ENCODE measurements at places on chromosomes 11 and 22.

- DNase-seq = no peak
These were observed 1235.7 kb downstream of the BRD1 start for GRCh38 chr22:48592066-48592345.

- DNase-seq = no peak
These were observed 98.9 kb downstream of the INSC start for GRCh38 chr11:15213471-15214231.

- no peak for DNase-seq
These were observed 25.6 kb downstream of the APLP2 start for GRCh38 chr11:130095326-130095725.

- no peak for DNase-seq
These were observed 6.8 kb downstream of the C11orf21 start for GRCh38 chr11:2294926-2295290.

GRCh38 chr11:28243581-28243980 is 135.4 kb downstream of the METTL15 start:
- no peak for DNase-seq

DNA sequence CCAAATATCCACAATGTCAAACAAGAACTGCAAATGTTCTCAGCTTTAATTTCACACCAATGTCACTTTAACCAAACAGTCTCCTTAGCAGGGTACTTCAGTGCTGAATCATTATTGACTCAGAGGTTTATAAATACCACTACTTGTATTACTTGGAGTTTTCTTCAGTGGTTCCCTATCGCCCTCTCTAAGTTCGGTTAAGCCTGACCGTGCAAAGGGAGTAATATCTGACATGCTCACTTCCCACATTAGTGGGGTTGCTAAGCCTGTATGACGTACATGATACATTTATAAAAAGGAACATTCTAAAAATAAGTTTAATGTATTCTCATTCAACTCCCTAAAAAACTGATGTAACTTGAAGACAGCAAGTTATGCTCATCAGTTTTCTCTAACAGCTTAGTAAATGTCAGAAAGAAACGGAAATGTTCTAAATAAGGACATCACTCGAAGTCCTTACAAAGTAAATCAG is 93.1 kb upstream of the ZC3H12C start:
- no peak for DNase-seq

DNA sequence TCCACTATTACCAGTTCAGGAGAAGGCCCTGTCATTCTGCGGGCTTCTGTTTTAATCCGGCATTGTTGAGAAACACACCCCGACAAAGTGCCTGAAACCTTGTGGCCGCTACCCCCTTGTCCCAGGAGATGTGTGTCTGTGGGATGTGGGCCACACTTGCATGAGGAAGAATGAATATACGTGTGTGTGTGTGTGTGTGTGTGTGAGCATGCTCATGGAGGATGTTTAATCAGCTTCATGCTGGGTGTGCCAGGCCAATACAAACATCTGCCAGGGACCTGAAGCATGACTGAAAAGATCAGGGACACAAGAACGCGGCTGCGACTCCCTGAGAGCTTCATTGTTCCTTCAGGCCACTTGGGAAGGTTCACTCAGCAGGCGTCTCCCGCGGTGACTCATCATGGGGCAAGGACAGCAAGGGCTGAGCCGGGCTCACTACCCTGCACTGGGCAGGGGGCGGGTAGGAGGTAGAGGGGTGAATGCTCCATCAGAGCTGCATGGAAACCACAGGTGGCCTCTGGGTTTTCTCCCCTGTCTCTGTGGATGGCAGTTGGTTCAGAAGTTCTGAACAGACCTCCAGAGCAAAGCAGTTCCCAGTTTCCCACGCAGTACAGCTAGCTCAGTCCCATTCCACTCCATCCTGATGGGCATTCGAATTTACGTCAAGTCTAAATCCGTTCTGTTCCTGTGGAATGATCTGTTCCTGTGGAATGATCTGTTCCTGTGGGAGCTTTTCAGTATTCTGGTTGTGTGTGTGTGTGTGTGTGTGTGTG is 7.0 kb upstream of the MALAT1 start:
- DNase-seq = peak; percentile 82

DNA sequence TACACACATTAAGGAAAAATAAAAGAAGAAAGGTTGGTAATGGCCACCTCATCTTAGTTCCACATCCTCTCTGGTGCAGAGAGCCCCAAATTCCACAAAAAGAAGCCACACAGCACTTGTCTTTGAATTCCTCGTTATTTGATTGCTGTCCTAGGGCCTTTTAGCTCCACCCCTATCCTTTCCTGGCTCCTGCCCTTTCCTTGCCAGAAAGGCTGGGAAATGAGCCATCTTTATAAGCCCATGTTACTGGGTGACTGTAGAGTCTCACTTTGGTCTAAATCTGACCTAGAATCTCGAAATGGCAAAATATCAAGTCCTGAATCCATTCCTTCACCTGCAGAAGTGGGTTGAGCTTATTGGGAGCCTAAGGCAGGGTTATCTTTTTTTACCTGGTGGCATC is 4.3 kb upstream of the TMEM132A start:
- no peak for DNase-seq

DNA sequence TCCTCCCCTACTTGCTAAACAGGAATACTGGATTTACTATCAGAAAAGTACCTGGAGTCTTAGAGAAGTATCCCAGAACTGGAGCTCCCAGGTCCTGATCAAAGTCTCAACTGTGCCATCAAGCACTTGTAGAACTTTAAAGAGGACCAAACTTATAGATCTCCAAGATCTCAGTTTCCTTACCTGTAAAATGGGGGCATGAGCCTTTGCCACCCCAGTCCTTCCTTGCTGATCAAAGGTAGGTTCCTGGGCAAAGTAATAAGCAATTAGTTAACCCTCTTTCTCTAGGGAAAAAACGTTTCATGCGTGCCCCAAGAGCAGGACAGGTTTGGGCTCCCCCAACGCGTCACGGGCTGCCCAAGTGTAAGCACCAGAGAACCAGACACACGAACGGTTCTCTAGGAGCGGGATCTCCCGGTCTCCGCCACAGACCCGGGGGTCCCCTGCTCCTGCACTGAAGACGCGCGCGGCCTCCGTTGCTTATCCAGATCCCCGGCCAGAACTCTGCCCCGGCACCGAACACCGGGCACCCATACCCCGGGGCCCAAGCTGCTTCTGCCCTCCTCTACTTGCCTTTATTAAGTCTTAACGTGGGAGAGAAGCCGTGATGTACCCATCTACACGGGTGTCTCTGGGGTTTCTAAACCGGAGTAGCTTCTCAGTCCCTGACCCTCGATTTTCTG is 505 bp downstream of the ZNF214 start:
- DNase-seq = peak; percentile 38

DNA sequence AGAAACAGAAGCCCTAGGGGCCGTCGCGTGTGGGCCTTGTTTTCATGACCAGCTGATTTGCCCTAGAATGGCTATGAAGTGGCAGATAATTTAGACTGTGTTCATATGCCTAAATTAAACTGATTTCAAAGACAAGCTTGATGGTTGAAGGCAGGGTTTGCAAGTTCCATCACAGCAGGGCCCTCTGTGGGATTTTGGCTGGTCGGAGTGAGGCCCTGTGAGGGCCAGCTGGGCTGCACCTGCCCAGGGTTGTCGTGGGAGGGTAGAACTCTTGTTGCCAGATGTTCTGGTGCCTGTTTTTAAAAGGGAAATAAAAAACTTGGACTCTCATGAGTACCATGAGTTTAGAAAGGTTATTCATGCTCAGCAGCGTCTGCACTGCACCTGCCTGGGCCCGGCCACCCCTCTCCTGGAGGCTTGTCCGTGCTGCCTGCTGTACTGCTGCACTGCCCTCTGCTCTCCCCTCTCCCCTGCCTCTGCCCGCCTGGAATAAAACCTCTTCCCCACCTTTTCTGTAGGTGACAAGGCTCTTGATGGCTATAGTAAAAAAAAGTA is 44.1 kb downstream of the AP2A2 start:
- no peak for DNase-seq

GRCh38 chr22:23566705-23567475 is 13.2 kb downstream of the IGLL1 start:
- DNase-seq = peak; percentile 33

Data from H9 (cell line).